ENCODE measurements at places on chromosomes 7 and 10. TPM values are rescaled to one million over a fixed set of nuclear protein-coding genes. Genes with fewer than 3 reads are reported as not detected.

DNA sequence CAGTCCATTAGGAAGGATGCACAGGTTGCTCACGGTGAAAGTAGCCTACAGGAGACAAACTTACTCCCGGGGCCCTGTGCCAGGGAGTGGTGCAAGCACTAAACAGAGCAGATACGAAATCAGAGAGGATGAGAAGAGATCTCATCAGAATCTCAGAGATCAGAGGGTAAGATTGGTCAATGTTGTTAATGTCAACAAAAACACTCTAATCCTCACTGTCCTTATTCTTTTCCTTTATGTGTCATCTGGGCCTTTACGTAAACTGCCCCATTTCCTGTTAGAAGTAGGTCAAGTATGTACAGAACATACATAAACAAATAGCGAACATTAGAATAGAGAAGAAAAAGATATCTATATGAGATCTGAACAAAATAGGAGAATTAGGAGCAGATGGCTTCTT, 163.1 kb downstream of the PPP1R17 start:
- DNase-seq, result no peak

DNA sequence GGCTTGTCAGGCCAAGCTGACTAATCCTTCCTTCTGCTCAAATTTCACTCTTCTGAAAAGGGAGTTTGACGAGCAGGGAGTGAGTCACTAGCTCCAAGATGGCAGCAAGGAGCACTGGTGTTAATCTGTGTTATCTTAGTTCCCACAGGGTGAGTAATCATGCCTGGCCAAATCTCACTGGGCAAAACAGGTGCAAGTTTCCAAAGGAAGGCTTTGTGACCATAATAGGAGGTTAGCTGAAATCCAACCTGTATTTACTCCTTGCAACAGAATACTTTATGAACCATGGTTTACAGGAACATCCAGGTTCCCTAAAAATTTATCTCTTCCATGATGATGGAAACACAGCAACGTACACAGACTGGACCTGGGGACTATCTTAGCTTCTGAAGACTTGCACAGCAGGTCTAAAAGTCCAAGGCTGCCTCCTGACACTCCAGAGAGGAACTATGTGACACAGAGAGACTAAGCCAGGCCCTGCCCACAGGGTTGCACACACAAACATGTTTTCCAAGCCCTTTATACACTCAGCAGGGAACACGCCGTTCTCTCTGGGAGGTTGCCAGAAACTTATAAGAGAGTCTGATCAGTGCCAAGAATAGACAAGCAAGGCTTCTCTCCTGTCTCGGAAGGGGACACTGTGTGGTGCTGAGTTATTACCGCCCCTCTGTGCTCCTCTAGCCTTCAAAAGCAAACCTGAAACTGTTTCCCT, 46.3 kb downstream of the PDK4 start:
- no peak for DNase-seq

DNA sequence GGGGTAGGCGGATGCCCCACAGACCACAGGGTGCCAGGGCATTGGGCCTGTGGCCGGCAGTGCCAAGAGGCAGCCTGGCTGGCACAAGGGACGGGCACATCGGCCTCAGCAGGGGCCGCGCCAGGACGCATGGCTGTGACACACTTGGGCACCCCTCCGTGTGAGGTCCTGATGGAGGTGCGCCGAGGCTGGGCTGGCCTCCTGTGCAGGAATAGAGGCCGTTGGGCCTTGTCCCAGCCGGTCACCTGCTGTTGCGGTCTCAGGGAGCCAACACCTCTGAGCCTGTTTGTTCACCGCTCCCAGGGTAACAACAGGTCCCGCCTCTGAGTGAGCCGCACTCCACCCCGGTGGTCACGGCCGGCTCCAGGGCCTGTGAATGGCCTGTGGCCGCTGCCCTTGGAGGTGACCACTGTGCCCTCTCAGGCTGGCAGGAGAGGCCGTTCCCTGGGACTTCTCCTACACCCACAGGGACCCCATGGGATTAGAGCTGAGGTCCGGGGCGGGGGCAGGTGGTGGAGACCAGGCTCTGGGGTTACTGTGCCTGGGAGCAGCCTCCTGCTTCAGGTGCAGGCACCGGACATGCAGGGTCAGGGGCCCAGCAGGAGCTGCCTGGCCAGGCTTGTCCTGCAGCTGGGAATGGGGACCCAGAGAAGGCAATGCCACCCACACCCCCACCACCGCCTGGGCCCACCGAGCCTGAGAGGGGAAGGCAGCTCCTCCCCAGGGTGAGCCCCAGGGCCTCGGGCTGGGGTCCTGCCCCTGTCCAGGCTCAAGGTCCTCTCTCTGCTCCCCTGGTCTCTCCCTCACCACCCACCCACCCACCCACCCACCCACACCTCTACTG, 12.0 kb downstream of the PWWP2B start:
- no peak for DNase-seq

ZP3 gene
- 2.9 TPM for total RNA-seq

DNA sequence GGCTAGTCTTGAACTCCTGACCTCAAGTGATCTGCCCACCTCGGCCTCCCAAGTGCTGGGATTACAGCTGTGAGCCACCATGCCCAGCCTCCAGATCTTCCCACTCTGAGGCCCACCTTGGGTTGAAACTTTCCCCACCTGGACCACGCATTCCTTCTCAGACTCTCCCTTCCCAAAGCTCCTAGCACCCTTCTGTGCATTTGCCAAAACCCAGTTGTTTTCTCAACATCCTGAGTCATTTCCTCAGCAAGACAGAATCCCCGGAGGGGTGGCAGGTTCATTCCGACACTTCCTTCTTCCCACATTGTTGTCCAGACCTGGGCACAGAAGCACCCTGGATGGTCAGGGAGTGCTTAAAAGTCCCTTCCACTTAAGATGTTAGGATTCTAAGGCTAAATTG, 28.9 kb downstream of the BAG3 start:
- DNase-seq, result no peak

BBS9 gene
- 5.0 TPM for total RNA-seq

GRCh38 chr7:66430164-66430545, 198.5 kb upstream of the KCTD7 start:
- DNase-seq, result no peak
